Peyer's patch (tissue), 4 donors: ENCODE measurements at places on chromosomes 11 and 22.
A peak's percentile ranks its signal among the peaks of the same experiment; 100 is the strongest.

- H3K4me3 ChIP-seq = no peak overlapping the region
- peaks cover 6% of the 10 kb centered on the region for H3K36me3 ChIP-seq
- peak overlapping the region; percentile 52 for H3K27ac ChIP-seq
- H3K27me3 ChIP-seq = no peaks in the 10 kb centered on the region
- H3K4me1 ChIP-seq = peaks cover 43% of the 10 kb centered on the region
- DNase-seq = no peak
Measured at GRCh38 chr22:42688241-42689211, 32.1 kb downstream of the A4GALT start.

DNA sequence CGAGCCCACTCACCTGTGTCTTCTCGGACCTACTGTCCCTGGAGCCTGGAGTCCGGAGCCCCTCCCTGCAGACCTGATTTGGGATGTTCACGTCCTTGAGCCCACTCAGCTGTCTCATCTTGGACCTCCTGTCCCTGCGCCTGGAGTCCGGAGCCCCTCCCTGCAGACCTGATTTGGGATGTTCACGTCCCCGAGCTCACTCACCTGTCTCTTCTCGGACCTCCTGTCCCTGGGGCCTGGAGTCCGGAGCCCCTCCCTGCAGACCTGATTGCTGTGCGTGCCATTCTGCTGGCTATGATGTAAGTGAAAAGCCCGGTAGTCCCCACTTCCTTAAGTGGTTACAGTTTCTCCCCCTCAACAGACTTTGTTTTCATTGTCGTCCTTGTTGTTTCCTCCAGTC is 867.1 kb downstream of the BRD1 start:
- no peak overlapping the region for H3K4me3 ChIP-seq
- no peak for DNase-seq
- no peak overlapping the region for H3K27ac ChIP-seq
- H3K4me1 ChIP-seq = no peaks in the 10 kb centered on the region
- no peaks in the 10 kb centered on the region for H3K36me3 ChIP-seq

GRCh38 chr11:66239998-66240780 is 28.2 kb upstream of the RAB1B start:
- no peaks in the 10 kb centered on the region for H3K27me3 ChIP-seq
- H3K27ac ChIP-seq = no peak overlapping the region
- no peak overlapping the region for H3K4me3 ChIP-seq
- DNase-seq = no peak
- H3K4me1 ChIP-seq = no peaks in the 10 kb centered on the region

DNA sequence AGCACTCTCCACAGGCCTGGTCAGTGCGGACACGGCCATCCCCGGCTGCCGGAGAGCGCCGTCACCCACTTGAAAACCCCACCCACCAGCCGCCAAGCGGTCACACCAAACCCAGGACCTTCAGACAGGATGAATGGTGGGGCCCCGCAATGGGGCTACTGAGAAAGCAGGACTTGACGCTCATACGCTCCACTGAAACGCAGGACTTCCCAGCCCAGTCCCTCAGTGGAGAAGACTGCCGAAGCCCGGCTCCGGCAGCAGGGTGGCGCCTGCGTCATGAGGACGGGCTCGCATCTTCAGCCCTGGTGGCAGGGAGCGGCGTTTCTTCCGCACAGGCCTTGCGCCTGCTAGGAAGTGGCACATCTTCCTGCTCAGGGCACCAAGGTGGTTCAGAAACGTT is 15.3 kb upstream of the PHLDA2 start:
- DNase-seq = no peak
- H3K36me3 ChIP-seq = peaks cover 34% of the 10 kb centered on the region
- no peaks in the 10 kb centered on the region for H3K4me1 ChIP-seq
- no peak overlapping the region for H3K4me3 ChIP-seq
- no peaks in the 10 kb centered on the region for H3K27me3 ChIP-seq
- peak overlapping the region; percentile 45 for H3K27ac ChIP-seq

- DNase-seq = no peak
- H3K27me3 ChIP-seq = peaks cover 24% of the 10 kb centered on the region
- H3K36me3 ChIP-seq = no peaks in the 10 kb centered on the region
- H3K27ac ChIP-seq = no peak overlapping the region
Measured at GRCh38 chr22:17117400-17117799, 3.8 kb downstream of the TMEM121B start.

- no peaks in the 10 kb centered on the region for H3K36me3 ChIP-seq
- H3K4me1 ChIP-seq = peaks cover 10% of the 10 kb centered on the region
- no peak for DNase-seq
Measured at GRCh38 chr11:3890806-3891205, 35.3 kb downstream of the STIM1 start.

DNA sequence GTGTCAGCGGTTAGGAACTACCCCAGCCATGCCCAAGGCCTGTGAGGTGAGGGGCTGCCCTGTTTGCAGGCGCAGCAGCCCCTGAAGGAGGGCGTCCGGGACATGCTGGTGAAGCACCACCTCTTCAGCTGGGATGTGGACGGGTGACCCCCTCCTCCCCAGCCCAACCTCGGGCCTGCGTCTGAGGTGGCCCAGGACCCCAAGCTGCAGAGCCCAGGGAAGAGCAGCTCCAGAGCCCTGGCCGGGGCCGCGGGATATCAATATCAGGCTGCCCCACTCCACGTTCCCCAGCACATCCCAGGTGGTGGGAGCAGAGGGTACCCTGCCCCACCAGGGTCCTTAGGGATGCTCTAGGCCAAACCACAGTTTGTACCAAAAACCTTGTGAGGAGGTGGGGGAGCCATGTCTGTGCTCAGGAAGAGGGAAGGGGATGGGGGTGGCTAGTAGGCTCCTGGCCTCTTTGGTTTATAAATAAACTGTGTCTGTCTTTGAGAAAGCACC is 39.3 kb downstream of the SGSM3 start:
- H3K36me3 ChIP-seq = no peaks in the 10 kb centered on the region
- H3K27me3 ChIP-seq = no peaks in the 10 kb centered on the region
- H3K4me1 ChIP-seq = no peaks in the 10 kb centered on the region
- DNase-seq = no peak
- no peak overlapping the region for H3K4me3 ChIP-seq

- H3K36me3 ChIP-seq = no peaks in the 10 kb centered on the region
- H3K27me3 ChIP-seq = no peaks in the 10 kb centered on the region
- DNase-seq = no peak
Measured at GRCh38 chr11:118623269-118623655, 15.8 kb downstream of the PHLDB1 start.

DNA sequence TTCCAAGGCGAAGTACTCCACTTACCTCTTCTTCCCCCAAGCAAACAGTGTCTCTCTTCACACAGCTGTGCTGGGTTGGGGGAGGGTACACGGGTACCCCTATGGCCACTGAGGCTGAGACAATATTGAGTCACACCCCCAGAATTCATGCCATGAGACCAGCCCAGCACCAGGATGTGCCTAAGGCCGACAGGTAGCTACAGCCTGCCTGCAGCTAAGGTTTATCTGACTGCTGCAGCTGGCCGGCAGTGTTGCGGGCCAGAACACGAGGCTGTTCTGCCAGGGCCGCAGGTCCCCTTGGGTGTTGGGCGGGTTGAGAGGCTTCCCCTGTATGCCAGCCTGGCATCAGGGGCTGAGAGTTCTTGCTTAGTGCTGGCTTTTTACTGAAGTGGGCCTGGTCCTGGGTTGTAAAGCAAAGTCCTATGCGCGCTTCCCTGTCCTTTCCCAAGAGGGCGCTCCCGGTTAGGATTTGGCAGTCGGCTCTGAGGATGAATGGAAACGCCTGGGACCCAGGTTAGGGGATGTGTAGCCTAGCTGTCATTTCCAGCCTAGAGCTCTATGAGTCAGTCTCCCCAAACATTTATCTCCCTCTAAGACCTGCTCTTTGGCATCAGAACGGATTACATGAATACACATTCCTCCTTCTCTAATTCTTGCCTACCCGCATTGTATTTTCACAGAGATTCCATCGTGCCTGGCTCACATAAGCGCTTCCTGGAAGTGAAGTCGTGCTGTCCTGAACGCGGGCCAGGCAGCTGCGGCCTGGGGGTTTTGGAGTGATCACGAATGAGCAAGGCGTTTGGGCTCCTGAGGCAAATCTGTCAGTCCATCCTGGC is 7.1 kb downstream of the USP18 start:
- H3K36me3 ChIP-seq = no peaks in the 10 kb centered on the region
- H3K4me3 ChIP-seq = no peak overlapping the region
- no peaks in the 10 kb centered on the region for H3K4me1 ChIP-seq
- H3K27me3 ChIP-seq = no peaks in the 10 kb centered on the region
- no peak overlapping the region for H3K27ac ChIP-seq

GRCh38 chr11:22703040-22703439 is 36.6 kb downstream of the GAS2 start:
- no peak overlapping the region for H3K27ac ChIP-seq
- no peak overlapping the region for H3K4me3 ChIP-seq
- no peaks in the 10 kb centered on the region for H3K4me1 ChIP-seq
- H3K36me3 ChIP-seq = no peaks in the 10 kb centered on the region
- no peaks in the 10 kb centered on the region for H3K27me3 ChIP-seq

GRCh38 chr11:12997168-12997567 is 11.9 kb upstream of the RASSF10 start:
- no peak for DNase-seq
- no peak overlapping the region for H3K4me3 ChIP-seq
- H3K27me3 ChIP-seq = no peaks in the 10 kb centered on the region
- no peak overlapping the region for H3K27ac ChIP-seq
- H3K4me1 ChIP-seq = no peaks in the 10 kb centered on the region

DNA sequence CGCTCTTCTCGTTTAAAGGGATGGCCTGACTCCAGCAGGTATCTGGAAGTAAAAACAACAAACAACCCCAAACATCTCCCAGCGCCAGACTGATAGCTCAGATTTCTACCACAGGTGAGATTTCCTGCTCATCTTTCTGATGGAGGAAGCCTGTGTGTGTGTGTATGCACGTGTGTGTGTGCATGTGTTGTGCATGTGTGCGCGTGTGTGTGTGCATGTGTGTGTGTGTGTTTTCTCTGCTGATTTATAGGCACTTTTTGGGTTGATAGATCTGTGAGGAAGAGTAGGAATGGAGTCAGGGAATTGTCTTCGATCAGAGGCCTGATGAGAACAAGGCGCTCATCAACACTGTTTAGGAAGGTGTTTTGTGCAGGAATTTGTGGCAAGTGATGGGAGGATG is 103.0 kb downstream of the PKNOX2 start:
- no peaks in the 10 kb centered on the region for H3K27me3 ChIP-seq
- no peak overlapping the region for H3K4me3 ChIP-seq
- no peak for DNase-seq
- H3K27ac ChIP-seq = no peak overlapping the region
- H3K4me1 ChIP-seq = no peaks in the 10 kb centered on the region
